ENCODE measurements at places on chromosomes 13 and 19.

DNA sequence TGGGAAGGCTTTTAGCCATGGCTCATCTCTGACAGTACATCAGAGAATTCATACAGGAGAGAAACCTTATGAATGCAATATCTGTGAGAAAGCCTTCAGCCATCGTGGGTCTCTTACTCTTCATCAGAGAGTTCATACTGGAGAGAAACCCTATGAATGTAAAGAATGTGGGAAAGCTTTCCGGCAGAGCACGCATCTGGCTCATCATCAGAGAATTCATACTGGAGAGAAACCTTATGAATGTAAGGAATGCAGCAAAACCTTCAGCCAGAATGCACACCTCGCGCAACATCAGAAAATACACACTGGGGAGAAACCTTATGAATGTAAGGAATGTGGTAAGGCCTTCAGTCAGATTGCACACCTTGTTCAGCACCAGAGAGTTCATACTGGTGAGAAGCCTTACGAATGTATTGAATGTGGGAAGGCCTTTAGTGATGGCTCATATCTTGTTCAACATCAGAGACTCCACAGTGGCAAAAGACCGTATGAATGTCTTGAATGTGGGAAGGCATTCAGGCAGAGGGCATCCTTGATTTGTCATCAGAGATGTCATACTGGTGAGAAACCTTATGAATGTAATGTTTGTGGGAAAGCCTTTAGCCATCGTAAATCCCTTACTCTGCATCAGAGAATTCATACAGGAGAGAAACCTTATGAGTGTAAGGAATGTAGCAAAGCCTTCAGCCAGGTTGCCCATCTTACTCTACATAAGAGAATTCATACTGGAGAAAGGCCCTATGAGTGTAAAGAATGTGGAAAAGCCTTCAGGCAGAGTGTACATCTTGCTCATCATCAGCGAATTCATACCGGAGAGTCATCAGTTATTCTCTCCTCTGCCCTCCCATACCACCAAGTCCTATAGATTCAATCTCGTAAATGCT, 10.7 kb downstream of the ZNF470 start:
- DNase-seq = no peak

GRCh38 chr13:31172001-31172400, 10.3 kb upstream of the HSPH1 start:
- DNase-seq = no peak

DNA sequence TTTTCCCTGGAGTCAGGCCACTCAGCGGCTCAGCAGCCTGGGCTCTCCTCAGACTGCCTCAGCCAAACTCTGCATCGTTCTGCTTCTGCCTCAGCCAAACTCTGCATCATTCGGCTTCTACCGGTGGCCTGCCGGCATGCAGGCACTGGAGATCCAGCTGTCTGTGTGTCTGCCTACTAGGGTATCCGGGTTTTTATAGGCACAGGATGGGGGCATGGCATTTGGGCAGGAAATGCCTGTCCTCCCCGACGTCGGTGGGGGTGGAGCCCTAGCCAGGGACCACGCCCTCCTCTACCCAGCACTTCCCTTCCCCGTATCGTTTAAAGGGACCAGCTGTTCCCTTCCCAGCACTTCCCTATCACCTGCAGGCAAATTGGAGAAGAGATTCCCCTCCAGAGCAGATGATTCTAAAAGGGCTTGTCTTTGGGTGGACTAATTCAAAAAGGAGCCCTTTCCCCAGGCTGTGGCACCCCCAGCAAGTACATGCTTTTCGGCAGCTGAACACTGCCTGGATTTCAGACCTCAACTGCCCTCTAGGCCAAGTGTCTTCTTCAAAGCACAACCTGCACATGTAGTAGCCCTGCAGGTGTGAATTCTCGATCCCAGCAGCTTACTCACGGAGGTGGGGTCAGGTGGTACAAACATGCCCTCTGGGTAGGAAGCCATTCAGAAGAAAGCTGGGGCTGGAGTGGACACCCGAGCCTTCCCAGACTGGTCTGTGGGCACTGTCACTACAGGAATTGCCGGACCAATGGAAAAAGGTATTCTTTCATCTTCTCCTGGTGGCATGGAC, 25.4 kb upstream of the GPR12 start:
- peak; percentile 32 for DNase-seq

DNA sequence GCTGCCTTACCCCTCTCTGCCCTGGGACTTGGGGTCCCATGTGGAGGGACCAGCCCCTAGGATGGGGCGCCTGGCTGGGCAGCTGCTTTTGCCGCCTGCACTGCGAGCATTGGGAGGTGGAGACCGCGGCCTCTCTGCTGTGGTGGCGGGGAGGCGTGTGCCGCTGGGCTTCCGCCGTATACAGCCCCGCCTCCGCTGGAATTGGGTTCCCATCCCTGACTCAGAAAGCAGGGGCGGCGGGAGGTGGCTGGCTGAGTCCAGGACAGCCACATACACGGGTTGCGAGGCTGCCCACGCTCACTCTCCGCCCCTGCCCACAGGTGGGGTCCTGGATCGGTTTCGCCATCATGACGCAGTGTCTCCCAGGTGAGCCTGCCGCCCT, 6.6 kb downstream of the NDUFB7 start:
- DNase-seq = no peak

DNA sequence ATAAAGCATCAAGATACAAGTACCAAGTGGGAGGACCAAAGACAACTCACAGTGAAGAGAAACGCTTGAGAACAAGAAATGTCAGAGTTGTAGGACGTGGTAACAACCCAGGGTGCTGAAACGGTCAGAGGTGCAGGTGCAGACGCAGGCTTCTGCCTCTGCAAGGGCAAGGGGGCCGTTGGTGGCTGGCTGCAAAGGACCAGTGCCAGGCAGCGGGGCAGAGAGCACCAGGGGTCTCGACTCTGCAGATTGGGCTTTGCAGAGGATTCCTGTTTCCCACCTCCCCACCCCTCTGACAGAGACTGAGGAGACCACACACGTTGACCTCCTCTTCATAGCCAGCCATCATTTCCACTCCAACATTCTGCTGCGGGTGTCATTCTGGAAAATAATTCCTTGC, 38.3 kb downstream of the RAB20 start:
- DNase-seq = no peak

- peak; percentile 49 for DNase-seq
These were observed at the start of gene RINL for GRCh38 chr19:38877781-38878574. Gene RINL (minus strand): TSS chr19:38878275. CDS start chr19:38876742, 1,533 bp downstream.

DNA sequence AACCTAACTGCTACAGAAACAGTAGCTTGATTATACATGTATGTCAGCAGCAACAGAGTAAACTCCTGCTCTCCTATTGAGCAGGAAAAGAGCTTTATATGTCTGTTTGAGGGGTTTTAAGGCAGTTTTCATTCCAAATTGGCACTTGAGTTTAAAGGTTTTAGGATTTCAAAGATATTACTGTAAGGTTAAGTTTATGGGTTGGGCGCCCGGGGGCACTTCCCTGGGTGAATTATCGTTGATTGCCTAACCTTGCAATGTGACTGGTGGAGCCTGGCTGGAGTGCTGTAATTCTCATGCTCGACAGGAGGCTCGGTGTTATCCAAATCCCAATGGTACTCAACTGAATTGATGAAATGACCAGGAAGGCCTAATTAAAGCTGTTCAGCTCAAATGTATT, 1586.1 kb downstream of the OLFM4 start:
- no peak for DNase-seq

GRCh38 chr13:20370815-20371421, 138.8 kb upstream of the GJB6 start:
- no peak for DNase-seq

DNA sequence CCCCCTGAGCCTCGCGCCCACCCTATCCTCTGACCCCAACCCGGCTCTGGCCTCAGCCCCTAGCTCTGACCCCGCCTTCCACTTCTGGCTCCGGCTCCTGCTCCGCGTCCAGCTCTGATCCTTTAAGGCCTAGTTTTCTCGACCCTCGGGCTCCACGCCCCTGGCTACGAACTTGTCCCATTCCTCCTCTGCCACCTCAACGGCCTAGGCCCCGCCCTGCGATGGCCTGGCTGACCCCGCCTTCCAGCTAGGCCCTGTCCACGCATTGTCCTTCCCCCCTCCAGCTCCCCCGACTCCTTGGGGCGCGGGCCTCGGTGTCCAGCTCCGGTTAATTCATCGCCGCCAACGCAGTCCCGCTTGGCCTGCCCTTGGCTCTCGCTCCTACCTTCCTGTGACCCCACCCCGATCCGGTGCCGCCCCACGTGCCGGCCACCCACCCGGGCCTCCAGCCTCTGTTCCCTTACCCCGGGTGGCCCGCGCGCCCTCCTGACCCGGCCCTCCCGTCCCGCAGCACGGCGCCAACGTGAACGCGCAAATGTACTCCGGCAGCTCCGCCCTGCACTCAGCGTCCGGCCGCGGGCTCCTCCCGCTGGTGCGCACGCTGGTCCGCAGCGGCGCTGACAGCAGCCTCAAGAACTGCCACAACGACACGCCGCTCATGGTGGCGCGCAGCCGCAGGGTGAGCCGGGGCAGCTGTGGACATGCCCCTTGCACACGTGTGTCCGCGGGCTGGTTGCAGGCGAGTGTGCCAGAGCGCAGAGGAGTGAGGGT, 9.4 kb downstream of the BCL3 start:
- no peak for DNase-seq

GRCh38 chr19:33211794-33212435, 13.7 kb downstream of the SLC7A10 start:
- DNase-seq = no peak

DNA sequence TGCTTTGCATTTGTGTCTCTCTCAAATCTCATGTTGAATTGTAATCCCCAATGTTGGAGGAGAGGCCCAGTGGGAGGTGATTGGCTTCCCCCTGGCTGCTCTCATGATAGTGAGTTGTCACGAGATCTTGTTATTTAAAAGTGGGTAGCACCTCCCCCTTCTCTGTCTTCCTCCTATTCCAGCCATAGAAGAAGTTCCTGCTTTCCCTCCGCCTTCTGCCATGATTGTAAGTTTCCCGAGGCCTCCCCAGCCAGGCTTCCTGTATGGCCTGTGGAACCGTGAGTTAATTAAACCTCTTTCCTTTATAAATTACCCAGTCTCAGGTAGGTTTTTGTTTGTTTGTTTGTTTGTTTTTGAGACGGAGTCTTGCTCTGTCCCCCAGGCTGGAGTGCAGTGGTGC, 3.8 kb downstream of the LILRA4 start:
- DNase-seq = no peak

DNA sequence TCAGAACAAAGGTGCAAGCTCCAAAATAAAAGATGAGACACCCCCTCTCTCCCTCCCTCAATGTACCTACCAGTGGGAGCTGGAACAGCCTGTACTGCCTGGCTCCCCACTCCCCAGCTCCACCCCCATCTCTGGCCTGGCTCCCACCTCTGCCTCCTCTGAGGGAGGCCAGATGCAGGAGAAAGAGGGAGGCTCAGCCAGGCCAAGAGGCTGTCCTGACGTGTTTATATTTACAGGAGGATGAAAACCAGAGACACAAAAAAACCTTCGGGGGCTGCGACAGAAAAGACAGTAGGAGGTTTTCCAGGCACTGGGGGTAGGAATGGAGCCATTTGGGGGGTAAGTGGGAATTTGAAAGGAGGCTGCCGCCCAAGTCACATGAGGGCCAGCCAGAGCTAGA, 19.7 kb downstream of the ARHGEF18 start:
- no peak for DNase-seq

- DNase-seq = no peak
These were observed 46.8 kb downstream of the MIPEP start for GRCh38 chr13:23842406-23842805.

- no peak for DNase-seq
These were observed 194.1 kb downstream of the TDRD3 start for GRCh38 chr13:60590800-60591747.

DNA sequence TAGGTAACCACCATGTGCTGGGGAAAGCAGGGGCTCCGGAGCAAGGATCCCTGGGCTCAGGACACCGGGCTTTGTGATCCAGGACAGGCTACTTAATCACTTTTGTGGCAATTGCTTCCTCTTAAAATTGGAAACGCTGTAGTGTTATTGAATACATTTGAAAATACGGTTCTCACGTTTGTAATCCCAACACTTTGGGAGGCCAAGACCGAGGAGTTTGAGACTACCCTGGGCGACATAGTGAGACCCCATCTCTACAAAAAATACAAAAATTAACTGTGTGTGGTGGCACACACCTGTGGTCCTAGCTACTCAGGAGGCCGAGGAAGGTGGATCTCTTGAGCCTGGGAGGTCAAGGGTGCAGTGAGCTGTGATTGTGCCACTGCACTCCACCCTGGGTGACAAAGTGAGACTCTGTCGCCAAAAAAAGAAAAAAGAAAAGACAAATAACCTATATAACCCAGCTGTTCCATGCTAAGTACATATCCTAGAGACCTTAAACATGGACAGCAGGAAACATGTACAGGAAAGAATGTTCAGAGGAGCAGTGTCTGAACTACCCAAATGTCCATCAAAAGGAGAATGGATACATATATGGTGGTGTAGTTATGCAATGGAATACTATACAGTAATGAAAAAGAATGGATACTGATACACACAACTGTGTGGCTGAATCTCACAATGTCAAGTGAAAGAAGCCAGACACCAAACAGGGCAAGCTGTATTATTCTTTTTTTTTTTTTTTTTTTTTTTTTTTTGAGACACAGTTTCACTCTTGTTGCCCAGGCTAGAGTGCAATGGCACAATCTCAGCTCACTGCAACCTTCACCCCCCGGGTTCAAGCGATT, 622 bp upstream of the PRODH2 start:
- DNase-seq = no peak

GRCh38 chr13:108742701-108743451, 113.5 kb downstream of the MYO16 start:
- DNase-seq = no peak

- no peak for DNase-seq
These were observed 2.1 kb downstream of the ACTN4 start for GRCh38 chr19:38649305-38650171.

DNA sequence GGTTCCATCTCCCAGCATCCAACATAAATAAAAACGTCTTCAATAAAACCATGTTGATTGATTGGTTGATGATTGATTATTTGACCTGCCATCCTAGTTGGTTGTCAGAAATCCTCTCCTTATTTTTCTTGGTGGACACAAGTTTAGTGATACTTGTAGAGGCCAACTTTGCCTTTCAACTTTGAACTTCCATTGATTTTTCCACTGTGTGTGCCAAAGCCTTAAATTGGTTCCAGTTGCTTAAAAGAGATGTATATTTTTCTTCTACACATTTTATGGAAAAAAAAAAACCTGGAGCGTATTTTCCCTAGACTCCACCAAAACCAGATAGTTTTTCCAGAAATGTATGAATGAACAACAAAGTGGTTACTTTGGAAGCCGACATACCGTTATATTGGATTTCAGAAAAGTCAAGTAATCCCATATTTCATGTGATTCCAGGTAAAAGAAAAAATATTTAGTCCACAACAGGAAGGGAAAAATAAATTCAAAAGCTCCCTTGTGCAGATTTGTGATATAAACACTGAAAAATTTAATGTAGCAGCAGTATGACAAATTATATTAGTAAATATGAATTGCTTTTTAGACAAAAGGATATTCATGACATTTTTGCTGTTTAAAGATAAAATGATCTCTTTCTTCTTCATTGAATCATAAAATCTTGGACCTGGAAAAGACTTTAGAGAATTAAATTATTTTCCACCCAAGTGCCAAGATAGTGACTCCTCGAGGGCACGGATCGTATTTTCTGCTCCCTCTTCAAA, 85.2 kb downstream of the MBNL2 start:
- no peak for DNase-seq

- DNase-seq = no peak
These were observed 180.6 kb downstream of the KDM4B start for GRCh38 chr19:5149508-5149907.

GRCh38 chr19:46875234-46875633, 14.4 kb downstream of the ARHGAP35 start:
- DNase-seq = no peak

GRCh38 chr19:27777242-27777641, 1435.7 kb downstream of the UQCRFS1 start:
- DNase-seq = no peak

GRCh38 chr13:91313581-91313980, 33.9 kb upstream of the MIR17HG start:
- no peak for DNase-seq

Data from T-helper 22 cell (primary cell).